ENCODE measurements at places on chromosomes 4 and X.

GRCh38 chr4:42703813-42704212, 46.9 kb upstream of the ATP8A1 start:
- no peak for DNase-seq

DNA sequence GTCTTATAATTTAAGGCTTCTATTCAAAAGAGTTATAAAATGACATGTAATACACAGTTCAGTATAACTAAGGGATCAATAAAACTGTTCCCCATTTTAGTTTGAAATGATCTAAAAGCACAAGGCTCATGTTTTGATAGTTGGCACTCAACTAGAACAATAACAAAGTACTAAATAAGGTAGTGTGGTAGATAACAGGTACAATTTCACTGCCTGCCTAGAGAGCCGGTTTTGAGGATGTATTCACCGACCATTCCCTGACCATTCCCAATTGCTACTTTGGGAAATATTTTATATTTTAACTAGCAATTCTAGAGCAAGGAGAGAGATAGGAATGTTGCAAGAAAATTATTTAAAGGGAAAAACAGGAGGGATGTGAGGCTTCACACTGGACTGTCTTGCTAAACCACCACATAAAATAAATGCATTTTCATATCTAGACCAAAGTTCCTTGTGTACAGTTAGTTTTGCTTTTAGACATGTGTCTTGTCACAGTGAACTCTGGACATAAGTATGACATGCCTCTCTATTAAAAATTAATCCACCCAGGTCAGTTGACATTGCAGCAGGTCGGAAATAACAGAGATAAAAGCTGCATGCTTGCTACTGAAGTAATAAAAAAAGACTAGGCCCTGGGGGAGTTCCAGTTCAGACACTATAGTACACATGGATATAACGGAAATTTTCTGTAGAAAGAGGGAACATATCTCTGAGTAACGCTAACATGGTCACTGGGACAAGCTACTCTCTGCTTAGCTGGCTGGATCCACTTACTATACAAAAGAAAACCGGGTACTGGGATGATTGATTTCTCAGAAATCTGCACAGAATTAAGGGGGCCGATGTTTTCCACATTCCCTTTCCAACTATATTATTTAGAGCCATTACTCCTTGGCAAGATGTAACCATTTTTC, 56.3 kb upstream of the NAP1L5 start:
- DNase-seq = no peak

- DNase-seq = no peak
Observed at GRCh38 chrX:38804432-38804681, 3.1 kb downstream of the MID1IP1 start.

DNA sequence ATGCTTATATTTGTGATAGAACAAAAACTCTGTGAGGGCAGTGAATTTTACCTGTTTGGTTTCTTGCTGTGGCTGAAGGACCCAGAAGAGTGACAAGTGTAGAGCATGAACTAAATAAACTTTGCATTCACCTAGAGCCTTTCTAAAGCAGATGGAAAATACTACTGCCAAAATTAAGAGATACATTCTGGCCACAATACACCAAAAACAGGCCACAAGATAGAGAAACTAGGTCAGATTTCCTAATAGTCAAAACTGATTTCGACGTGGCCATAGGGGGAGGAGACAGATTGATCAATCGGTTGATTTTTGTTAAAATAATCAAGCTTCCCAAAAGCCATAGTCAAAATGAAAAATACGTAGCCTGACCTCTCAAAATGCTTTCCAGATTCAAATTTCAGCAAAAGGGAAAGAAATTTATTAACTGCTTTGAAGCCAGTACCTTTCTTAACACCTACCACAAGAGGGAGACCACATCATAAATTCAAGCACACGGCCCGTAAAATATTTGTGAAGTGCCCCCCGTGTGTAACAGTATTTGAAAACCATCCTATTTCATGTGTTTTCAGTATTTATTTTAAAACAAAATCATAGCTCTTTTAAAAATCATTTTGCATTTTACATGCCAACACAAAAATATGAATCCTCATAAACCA, 132.4 kb downstream of the CORIN start:
- DNase-seq = peak; percentile 11

DNA sequence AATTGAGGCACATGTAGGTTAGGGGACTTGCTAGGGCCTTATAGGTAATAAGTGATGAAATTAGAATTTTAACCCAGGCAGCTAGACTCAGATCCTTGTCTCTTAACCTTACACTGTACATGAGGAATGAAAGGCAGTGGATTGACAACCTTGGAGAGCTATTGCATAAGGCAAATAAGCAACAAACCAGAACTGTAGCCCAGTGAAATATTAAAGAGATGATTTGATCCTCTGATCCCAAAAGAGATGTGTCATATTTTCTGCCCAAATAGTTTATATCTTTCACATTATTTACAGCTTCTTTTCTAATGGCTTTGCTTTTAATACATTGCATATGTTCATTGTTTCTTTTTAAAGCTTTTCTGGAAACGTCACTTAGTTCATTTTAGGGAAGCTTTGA, 252.6 kb downstream of the ANK2 start:
- no peak for DNase-seq

DNA sequence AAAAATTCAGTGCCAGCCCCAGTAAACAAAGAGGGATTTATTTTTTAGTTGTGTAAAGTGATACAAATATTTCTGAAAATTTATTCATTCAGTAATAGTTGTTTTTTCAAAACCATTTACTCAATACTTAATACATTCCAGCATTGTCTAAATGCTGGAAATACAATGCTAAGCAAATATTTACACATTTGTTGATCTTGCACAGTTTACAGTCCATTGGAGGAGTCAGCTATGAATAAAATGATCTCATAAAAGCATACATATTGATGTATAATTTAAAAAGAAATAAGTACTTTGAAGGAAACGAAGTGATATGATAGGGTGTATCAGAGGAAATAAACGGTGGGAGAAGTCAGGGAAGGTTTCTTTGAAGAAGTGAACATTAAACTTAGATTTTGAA, 1942.1 kb upstream of the ADGRL3 start:
- DNase-seq = no peak
